Bronchial epithelial cell (primary cell): ENCODE measurements at places on chromosomes 4 and X. TPM values are rescaled to one million over a fixed set of nuclear protein-coding genes. Genes with fewer than 3 reads are reported as not detected.

Gene RAB39B
- 0.26 and 2.6 TPM in 2 replicates for total RNA-seq

Gene TMEM144
- 4.2 and 6.9 TPM in 2 replicates for total RNA-seq

Gene CXCL5
- total RNA-seq, result 0.51 and 0.53 TPM in 2 replicates

Gene STPG2
- 0.13 TPM in 1 of 2 replicates, not detected in the other for total RNA-seq

- peak; percentile 37 for DNase-seq
Observed at GRCh38 chrX:106397788-106398538, 213.8 kb upstream of the RADX start.
